NCI-H510A (cell line): ENCODE measurements at places on chromosomes 6 and 20.

GRCh38 chr20:62662422-62662821, 20.1 kb downstream of the SLCO4A1 start:
- no peak for DNase-seq

DNA sequence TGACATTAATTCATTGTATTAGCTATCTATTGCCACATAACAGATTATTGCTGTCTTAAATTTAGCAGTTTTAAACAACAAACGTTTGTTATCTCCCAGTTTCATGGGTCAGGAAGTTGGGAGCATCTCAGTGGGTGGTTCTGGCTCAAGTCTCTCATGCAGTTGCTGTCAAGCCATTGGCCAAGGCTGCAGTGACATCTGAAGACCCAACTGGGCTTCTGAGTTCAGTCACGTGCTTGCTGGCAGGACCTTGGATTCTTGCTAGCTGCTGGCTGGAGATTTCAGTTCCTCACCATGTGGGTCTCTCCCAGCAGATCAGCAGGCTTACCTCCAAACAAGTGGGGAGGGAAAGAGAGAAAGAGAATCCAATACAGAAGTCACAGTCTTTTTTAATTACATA, 152.6 kb upstream of the EXOC2 start:
- DNase-seq: no peak

- DNase-seq: no peak
Measured at GRCh38 chr20:50004229-50004628, 21.4 kb downstream of the SNAI1 start.

- no peak for DNase-seq
Measured at GRCh38 chr20:37301120-37301519, 11.7 kb downstream of the MANBAL start.

DNA sequence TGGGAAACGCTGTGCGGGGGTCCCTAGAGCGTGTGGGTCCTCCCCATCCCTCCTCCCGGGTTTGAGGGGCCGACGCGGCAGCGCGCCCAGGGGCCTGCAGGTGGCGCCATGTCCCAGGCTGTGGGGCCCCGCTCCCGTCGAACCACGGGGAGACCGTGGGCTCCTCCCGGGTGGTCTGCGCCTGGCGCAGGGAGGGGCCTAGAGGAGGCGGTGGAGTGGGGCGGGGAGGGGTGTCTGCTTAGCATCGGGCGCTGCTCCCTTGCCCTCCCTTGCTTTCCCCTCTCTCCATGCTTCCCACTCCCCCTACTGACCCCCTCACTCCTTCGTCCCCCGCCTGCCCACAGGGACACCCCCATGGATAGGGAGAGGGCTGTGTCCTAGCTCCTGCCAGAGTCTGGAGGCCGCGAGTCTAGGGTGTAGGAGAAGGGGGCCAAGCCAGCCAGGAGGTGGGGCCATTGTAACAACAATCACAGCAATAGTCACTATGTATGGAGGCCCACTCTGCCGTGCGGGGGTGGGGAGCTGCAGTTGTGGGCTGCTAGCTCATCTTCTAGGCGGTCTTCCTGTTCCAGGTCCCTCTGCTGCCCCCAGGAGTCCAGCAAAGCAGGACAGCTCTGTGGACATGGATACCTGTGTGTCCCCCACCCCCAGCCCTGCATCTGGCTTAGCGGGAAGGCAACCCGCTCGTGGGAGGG, 51.7 kb downstream of the CHMP4B start:
- DNase-seq: no peak

GRCh38 chr20:38889792-38890496, 36.3 kb upstream of the FAM83D start:
- no peak for DNase-seq

DNA sequence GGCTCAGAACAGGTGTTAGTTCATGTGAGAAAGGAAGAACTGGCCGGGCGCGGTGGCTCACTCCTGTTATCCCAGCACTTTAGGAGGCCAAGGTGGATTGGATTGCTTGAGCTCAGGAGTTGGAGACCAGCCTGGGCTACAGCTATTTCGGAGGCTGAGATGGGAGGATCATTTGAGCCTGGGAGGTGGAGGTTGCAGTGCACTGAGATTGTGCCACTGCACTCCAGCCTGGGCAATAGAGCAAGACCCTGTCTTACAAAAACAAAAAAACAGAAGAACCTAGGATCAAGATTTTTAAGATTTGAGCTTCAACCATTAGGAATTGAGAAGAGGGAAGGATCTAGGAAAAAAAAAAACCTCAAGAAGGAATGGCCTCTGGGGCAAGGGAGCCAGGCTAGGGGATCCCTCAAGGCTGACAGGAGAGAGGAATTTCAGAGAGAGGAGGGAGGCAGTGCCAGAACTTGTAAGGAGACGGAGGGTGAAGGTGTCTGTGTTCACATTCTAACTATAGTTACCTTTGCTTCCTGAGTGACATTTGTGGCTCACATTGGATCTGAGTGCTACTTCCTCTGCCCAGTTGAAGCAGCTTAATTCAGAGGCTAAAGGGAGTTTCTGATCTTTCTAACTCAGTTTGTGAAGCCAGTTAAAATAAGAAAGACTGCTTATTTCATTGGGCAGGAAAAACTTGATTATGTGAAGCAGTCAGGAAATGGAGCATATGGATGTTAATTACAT, 26.1 kb downstream of the CHMP4B start:
- no peak for DNase-seq

DNA sequence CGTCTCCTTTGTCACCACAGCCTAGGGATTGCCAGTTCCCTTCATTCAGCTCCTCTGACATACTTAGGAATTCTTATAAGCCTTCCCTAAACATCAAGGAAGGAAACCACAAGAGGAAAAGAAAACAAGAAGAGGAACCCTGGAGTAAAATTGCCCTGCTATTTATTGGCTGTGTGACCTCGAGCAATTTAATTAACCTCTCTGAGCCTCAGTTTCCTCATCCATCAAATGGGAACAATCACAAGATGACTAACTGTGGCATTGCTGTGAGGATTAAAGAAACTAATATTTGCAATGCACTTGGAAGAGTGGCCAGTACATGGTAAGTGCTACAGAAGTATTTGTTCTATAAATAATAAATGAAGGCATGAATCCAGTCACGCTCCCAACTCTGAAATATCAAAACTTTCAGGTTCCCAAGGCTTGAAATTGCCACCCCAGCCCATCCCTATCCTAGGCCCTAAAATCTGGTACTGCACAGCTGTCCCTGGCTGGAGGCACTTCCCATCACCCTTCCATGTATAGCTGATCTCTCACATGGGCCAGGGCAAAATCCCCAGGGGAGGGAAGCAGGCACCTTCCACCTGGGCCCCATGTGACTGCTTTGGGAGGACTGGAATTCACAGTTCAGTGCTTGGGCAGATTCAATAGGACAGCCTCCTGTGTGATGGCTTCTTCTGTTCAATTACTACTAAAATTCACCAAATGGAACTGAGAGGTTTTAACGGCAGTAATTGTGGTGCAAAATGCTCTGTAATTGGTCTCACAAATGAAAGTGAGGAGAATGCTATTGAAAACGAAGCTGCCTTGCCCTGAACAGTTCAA, 78.0 kb upstream of the MAFB start:
- DNase-seq: no peak

GRCh38 chr20:4069751-4070150, 54.4 kb upstream of the RNF24 start:
- no peak for DNase-seq

DNA sequence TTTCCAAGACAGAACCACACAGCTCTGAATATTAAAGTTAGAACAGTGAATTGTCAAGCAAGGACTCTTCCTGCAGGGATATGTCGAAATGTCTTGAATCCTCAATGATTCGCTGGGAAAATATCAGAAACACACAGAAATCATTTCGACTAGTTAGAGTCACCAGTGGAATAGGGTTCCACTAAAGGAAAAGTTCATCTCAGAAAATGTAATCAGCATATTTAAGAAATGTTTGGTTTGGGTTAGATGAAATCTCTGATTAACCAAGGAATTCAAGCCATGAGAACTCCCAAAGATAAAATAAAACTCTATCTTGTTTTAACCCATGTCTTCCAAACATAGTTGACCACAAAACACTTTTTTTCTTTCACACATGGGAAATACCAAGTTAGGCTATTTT, 621.0 kb upstream of the NRSN1 start:
- no peak for DNase-seq

DNA sequence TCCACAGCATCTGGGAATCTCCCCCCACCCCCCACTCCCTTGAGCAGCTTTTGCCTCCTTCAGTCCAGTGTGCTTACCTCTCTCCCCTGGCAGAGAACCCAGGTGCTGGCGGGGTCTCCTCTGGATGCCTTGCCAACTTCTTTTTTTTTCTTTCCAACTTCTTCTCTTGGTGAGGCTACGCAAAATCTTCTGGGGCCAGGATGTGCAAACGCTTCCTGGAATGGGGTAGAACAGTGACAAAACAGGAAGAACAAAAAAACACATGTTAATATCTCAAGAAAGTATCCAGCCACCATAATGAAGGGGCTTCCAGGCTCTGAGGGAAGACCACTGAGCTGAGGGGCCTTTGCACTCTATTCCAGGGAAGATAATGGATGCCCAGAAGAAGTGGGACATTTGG, 53.9 kb upstream of the DDR1 start:
- no peak for DNase-seq

- no peak for DNase-seq
Measured at GRCh38 chr6:136982928-136983327, 60.8 kb downstream of the SLC35D3 start.

- DNase-seq: no peak
Measured at GRCh38 chr6:50185006-50185405, 135.3 kb upstream of the DEFB112 start.

DNA sequence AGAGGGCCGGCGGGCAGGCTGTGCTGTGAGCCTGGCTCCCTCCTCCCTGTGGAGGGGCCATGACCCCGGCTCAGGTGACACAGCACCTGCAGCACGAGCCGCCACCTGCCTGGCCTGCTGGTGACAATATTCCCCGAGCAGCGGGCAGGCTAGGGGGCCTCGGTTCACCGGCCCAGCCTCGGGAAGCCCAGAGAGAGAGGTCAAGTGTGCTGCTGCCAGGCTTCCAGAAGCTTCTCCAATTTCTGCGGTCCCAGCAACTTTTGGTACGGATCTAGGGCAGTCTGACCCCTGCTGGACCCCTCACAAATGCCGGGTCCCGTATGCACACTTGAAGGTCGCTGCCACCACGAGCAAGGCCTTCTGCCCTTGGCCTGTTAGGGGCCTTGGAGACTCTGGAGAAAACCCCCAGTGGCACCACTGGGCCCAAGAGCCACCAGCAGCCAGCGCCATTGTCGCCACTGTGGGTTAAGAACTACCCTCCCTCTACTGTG, 38.6 kb upstream of the NOL4L start:
- DNase-seq: peak; percentile 66

- DNase-seq: no peak
Measured at GRCh38 chr6:18491308-18492045, 104.3 kb downstream of the RNF144B start.

DNA sequence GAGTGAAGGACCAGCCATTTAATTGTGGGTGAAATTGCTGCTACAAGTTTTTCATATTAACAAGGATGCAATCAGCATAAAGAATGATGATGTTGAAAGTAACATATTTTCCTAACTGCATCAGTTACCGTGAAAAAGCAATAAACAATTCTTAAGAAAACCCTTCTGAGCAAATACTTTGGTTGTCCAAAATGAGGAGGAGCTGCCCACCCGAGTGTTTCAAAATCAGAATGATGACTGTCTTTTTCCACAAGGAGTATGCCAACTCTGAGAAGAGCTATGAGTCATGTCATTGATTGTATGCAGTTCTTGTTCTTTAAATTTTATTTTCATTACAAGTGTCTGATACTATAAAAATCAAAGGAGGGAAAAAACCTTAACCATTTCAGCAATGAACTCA, 470.5 kb downstream of the COL12A1 start:
- DNase-seq: no peak

GRCh38 chr20:61889659-61890058, 176.0 kb downstream of the TAF4 start:
- no peak for DNase-seq

DNA sequence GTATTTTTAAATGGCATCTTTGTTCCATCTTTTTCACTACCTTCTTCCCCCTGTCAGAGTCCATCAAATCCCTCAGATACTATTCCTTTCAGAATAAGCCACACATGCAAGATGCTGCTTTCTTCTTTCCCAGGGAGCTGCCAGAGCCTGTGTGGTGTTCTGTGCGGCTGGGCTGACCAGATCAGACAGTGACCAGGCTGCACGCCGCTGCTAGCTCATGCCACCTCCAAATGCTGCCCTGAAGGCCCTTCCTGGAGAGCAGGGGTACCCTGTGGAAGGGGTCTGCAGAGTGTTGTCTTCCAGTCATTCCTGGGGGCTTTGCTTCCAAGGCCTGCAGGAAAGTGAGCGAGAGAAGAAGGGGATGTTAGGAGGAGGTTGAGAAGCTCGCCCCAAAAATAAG, 179.1 kb upstream of the SUPT3H start:
- no peak for DNase-seq

DNA sequence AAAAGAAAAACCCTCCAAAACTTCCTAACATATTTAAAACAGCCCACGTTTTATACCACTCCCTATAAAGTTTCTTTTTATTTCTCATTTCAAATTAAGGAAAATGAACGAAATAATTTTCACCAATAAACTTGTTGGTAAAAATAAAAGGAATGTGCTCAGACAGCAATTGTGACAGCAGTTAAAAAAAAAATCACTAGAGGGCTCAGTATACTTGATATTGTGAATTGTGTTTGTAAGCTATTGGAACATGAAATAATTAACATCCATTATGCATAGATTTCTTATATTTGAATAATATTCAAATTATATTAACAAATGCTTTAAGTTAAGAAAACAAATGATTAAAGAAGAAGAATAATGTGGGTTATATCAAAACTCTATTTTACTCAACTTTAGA, 105.5 kb downstream of the ASCC3 start:
- DNase-seq: no peak

GRCh38 chr6:1055015-1055921, 256.6 kb upstream of the FOXQ1 start:
- no peak for DNase-seq

DNA sequence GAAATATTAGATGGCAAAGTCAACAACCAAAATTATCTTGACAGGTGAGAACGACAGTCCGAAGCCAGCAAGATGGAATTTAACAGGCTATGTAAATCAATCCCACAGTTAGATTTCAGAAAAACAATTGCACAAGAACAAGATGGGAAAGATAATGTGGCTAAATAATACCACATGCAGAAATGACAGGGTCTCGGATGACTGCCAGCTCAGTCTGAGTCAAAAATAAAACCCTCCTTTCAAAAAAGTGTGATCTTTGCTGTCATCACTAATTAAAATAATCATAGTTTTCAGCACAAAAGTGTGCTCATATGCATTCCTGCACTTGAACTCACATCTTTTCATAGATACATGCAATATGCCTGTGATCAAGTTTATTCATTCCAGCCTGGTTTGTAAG, 25.9 kb downstream of the FOXQ1 start:
- DNase-seq: no peak
